ENCODE measurements at places on chromosomes 6 and 20.

DNA sequence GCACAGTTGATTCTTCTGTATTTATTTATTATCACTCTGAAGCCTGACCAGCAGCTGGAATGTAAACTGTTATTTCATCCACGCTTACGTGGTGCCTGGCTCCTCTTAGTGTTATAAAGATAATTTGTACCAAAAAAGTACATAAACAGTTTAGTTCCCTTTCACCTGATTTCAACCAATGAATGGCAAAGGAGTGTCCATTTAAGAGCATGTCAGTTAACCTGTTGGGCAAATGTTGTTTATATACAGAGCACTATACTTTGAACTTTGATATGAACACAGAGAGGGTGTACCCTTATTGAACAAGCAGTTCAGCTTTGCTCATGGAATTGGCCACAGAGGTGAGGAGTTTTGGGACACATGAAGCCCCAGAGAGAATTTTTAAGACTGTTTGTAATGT, 7.2 kb upstream of the CTCFL start:
- no peak for DNase-seq

DNA sequence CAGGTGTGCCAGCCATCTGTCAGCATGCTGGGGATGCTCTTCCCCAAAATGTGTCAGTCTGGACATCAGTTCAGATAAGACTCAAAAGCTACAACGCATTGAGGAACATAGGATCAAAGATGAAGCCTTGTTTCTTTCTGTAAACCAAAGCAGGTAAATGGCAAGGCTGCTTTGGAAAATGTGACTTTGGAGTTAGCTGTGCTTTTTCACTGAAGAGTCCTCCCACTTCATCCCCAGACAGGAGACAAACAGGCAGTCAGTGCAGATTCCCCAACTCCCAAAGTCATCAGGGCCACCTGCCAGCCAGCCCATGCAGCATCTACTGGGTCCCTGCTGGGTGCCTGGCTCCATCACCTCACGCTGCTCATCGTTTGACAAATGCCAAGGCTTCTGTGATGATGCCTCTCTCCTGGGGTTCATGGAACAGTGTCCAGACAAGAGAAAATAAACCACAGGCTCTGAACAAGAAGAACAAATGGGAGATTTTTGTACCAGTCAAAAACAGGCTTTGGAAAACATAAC, 205.0 kb upstream of the BTBD3 start:
- DNase-seq: peak; percentile 13

GRCh38 chr6:105645958-105646357, 243.1 kb upstream of the PREP start:
- no peak for DNase-seq

- DNase-seq: no peak
Measured at GRCh38 chr6:20213271-20213798, 1.1 kb upstream of the MBOAT1 start.

DNA sequence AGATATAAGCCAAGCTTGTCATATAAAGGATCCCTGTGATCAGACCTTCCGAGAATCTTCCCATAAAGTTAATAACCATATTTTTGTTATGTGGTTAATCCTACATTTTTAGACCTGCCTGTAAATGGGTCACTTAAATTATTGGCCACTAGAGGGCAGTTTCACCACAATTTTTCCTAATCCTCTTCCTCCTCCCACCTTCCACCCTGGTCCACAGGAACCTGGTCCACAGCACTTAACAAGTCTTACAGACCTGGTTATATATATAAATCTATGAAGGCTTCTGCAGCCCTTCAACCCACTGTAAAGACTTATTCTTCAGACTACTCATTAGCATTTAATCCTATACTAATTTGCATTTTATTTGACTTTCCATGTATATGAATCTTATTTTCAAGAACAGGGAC, 28.3 kb downstream of the MRS2 start:
- DNase-seq: peak; percentile 32

- DNase-seq: no peak
Measured at GRCh38 chr6:39696986-39697788, 28.0 kb downstream of the KIF6 start.

GRCh38 chr6:156972145-156972544, 195.0 kb downstream of the ARID1B start:
- DNase-seq: no peak

GRCh38 chr6:43904311-43905123, 134.5 kb downstream of the VEGFA start:
- no peak for DNase-seq

DNA sequence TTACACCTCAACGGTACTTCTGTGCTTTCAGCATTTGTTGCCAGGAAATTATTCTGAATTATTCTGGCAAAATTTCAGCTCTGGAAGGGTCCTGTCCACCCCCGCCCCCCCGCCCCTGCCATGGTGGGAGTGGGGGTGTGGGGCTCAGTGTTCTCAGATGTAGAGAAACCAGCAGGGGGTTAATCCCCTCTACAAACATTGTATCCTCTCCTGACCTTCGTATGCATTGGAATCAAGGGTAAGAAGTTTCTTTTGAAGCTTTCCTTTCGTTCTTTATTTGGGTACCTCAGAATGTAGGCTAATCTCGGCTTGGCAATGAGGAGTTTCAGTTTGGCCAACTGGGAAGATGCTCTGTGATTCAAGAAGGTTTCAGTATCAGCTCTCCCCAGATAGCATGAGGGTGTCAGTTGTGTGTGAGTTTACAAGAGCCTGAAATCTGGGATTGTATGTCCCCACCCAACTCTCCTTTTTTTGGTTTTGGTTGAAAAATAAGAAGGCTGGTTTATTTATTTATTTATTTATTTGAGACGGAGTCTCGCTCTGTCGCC, 25.5 kb upstream of the OLIG3 start:
- DNase-seq: no peak

DNA sequence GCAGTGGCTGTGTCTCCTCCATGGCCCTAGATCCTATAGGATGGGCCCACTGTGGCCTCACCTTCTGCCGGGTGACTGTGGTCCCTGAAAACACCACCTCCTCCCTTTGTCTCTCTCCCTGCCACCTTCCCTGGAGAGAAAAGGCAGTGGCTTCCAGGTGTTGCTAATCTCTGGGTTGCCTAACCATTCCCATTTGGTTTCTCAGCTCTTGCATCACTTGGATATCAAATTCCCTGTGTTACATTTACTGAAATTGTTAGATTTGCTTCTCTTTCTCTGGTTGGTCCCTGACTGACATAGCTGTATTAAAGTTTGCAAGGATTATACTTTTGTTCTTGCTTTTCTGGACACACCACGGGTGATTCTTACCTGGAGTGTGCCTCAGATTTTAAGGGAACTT, 9.3 kb upstream of the ZFP64 start:
- DNase-seq: no peak

- DNase-seq: no peak
Measured at GRCh38 chr6:99189823-99190721, 159.4 kb downstream of the FAXC start.

DNA sequence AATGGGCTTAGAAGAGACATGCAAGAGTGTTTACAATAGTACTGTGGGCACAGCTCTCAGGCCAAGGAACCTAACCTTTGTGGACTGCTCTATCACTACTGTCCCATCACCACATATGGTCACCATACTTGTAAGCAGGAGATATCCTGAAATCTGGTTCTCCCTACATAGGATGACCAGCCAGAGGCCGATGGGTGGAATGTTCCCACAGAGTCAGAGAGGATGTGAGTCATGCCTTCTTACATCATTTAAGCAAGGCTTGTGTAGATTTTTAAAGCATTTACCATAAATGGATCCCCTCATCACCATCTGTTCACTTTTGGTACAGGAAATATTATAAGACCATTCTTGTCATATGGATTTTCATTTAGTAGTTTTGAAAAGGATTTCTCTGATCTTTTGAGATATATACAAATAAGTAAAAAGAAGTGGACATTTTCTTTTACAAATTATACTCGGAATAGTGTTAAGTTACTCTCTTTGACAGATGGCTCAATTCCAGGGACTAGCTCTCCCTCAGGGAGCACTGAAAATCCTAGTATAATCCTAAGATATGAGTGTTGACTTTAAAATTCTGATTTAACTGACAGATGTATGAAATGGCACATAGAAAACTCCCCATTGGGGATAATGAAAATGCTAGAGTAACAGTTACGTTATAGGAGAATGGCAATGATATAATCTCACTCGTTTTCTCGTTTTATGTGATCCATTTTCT, 6.6 kb downstream of the HTR1B start:
- no peak for DNase-seq

DNA sequence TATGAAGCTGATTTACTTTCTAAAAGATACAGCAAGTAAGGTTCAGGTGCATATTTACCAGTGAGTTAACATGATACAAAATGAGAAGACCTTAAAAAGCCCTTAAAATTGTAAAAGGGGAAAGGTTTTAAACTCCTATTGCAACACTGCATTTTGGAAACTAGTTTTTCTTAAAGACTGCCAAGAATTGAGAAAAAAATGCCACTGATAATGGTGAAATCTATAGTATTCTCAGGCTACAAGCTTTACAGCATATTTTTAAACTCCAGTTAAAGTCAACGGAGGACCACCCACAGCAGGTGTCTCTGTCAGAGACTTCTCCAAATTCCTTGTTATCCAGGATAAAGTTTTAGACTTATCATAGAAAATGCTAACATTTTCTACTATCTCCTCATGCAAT, 53.6 kb downstream of the ELOVL5 start:
- no peak for DNase-seq

DNA sequence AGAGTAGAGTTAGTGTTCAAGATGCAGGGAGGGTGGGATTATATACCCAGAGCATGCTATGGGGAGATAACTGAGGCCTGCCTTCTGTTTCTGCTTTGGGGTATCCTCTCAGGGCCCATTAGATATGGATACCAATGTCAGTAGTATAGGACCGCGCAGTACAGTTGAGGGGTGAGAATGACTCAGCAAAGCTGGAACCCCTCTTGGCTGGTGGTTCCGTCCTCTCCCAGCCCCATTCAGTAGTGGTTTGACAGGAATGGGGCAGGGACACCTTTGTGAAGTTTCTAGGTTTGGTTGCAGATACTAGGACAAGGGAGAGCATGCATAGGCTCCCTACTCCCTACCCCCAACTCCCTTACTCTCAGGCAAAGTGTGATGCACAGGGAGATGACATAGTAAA, 47.8 kb downstream of the EIF2S2 start:
- no peak for DNase-seq

DNA sequence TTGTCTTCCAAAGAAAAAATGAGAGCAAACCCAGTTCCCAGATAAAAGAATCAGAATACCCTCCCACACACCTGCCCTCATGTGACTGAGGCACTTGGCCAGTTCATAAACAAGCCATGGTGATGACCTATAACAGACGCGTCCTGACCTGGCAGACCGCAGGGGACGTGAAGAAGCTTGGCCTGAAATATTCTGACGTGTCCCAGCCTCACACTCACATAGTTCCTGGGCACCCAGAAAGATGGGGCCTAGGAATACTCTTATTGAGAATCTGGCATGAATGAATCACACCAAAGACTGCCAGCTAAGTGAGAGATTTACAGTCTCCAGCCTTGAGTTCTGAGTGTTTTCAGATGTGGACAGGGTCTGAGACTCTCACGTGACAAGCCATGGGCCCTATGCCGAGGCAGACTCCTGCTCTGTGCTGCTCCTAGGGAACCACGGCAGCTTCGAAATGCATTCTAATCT, 17.2 kb upstream of the MAP3K4 start:
- DNase-seq: peak; percentile 31

DNA sequence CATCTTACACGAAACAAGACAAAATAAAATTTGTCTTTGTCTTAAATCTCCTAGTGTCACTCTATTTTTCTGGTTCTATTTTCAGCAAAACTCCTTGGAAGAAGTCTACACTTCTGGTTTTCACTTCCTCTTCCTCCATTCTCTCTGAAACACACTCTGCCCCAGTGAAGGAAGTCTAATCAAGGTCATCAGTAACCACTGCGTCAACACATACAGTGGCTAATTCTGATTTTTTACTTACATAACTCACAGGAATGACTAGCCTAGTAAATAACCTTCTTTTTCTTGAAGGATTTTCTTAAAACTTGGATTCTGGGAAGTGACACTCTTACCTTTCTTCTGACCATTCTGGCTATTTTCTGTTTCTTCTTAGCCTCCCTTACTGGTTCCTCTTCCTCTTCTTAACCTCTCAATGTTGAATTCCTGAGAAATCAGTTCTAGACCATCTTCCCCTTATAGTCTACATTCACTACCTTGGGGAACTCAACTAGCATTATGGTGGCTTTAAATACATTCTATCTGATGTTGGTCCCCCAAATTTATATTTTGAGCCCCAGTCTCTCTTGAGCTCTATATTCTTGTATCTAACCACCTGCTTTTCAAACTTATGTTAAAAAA, 37.5 kb downstream of the AIG1 start:
- no peak for DNase-seq

DNA sequence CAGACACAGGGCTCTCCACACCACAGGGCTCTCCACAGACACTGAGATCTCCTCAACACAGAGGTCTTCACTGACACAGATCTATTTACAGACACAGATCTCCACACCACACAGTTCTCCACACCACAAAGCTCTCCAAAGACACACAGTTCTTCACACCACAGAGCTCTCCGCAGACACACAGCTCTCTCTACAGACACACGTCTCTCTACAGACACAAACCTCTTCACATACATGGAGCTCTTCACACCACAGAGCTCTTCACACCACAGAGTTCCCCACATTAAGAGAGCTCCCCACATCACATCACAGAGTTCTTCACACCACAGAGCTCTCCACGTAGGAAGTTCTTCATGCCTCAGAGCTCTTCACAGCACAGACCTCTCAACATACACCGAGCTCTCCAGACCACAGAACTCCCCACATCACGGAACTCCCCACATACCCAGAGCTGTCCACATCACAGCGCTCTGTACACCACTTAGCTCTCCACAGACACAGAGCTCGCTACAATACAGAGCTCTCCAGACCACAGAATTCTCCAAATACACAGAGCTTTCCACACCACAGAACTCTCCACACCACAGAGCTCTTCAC, 53.9 kb downstream of the ERMARD start:
- DNase-seq: no peak

DNA sequence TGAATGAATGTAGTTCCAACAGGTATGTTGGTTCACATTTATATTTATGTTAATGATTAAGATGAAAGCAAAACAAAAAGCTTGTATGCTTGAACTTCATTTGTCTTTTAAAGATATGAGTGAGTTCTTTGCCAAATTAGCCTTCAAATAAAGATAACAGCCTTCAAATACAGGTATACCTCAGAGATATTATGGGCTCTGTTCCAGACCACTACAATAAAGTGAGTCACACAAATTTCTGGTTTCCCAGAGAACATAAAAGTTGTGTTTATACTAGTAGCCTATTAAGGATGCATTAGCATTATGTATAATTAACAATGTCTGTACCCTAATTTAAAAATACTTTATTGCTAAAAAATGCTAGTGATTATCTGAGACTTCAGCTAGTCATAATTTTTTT, 245.3 kb upstream of the MAN1A1 start:
- DNase-seq: no peak

Data from SHP77 (cell line).